ENCODE measurements at places on chromosomes 1 and 21.

- DNase-seq: no peak
Observed at GRCh38 chr1:231638647-231639046, 12.1 kb downstream of the DISC1 start.

- DNase-seq: no peak
Observed at GRCh38 chr21:39350094-39351005, 1.5 kb upstream of the HMGN1 start.

DNA sequence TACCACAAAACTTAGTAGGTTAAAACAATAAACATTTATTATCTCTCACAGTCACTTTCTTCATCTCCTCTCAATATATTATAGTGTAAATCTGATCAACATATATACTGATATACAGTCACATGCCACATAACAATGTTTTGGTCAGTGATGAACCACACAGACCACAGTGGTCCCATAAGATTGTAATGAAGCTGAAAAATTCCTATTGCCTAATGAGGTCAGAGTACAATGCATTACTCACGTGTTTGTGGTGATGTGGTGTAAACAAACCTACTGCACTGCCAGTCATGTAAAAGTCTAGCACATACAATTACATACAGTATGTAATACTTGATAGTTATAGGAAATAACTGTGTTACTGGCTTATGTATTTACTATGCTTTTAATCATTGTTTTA is 30.1 kb downstream of the OLFML3 start:
- DNase-seq: no peak

DNA sequence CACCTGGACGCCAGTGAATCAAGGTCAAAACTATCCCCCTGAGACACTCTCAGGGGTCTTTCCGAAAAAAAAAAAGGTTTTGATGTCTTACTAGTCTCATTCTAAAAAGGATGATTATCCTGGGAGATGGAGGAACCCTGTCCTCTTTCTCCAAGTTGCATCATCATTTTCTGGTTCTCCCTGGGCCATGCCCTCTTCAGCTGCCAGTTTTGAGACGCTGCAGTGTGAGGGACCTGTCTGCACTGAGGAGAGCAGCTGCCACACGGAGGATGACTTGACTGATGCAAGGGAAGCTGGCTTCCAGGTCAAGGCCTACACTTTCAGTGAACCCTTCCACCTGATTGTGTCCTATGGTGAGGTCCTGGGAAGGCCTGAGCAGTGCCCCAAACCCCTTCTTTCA is 3.5 kb downstream of the FCRLA start:
- DNase-seq: no peak

DNA sequence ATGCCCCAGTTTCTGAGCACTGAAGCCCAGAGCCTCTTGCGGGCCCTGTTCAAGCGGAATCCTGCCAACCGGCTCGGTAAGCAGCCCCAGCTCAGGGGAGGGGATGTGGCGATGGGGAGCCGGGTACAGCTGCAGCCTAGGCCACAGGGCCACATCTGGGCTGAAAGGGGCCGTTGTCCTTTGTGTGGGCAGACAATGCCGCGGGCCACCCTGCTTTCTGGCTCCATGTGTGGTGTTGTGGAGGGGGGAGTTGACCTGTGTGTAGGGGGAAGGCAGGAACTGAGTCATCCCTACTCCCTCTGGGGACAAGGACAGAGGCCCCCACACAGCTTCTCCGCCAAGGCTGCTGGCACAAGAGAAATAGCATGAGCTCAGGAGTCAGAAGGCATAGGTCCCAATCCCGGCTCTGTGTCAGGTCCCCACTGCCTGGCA is 26.0 kb downstream of the RPS6KA1 start:
- no peak for DNase-seq

DNA sequence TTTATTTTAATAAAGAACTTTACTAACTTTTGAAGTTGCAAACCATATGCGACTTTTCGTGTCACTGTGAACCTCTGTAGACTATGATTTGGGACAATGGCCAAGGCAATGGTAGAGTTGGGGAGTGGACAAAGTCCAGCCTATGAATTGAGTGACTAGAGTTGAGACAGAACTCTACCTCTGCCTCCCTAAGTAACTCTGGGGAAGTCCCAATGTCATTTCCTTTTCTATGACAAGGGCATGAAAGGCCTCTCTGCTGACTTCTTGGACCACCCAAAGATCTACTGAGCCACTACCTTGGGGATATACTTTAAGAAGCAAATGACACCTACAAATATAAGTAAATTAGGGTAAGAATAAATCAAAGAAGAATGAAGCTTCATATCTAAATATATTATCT is 19.3 kb downstream of the BEND5 start:
- DNase-seq: no peak

- no peak for DNase-seq
Observed at GRCh38 chr1:63116016-63116415, 206.4 kb upstream of the FOXD3 start.

DNA sequence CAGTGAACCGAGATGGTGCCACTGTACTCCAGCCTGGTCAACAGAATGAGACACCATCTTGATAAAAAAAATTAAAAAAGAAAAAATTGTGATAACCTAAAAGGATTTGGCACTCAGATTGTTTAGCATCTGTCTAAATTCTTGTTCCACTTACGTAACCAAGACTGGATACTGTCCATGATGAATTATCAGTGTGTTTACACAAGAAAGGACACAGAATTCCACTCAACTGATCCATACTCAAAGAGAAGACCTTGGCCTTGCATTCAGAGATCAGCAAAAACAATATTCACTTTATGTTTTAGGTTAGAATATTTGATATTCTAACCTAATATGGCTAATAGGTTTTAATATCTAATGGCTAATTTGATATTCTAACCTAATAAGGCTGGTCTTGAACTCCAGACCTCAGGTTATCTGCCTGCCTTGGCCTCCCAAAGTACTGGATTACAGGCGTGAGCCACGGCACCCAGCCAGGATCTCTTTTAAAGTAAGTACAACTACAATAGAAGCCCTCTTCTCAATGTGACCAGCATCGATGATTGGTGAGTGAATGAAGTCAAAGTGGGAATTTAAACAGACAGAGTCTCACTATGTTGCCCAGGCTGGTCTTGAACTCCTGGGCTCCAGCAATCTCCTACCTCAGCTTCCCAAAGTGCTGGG is 43.1 kb upstream of the COX20 start:
- no peak for DNase-seq

DNA sequence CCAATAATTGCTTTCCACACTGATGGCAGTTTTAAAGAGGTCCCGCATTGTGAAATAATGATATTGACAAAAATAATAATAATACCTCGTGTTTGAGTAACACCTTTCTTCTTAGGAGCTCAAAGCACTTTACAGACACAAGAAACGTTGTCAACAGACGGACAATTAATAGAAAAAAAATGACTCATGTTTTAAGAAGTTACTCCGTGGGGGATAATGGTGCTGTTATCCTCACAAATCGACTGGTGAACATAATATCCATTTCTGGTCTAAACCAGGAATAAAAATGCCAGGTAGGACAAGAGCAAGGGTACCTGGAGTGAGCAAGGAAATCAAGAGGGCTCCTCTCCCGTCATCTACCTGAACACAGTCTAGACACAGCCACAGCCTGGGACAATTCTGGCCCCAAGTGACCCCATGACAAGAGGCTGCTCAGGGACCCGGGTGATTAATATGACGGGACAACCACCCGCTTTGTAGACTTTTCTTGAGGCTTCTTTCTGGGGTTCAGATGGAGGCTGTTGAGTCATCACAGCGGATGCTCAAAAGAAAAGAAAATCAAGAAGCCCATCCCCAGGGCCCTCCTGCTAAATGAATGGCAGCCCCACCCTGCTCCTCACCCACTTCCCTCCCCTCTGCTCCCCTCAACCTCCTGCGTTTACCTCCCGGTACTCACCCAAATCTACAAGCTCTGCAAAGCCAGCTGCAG is 146.2 kb upstream of the IRF2BP2 start:
- DNase-seq: no peak
